ENCODE measurements at places on chromosomes 3 and 15.
A peak's percentile ranks its signal among the peaks of the same experiment; 100 is the strongest.

DNA sequence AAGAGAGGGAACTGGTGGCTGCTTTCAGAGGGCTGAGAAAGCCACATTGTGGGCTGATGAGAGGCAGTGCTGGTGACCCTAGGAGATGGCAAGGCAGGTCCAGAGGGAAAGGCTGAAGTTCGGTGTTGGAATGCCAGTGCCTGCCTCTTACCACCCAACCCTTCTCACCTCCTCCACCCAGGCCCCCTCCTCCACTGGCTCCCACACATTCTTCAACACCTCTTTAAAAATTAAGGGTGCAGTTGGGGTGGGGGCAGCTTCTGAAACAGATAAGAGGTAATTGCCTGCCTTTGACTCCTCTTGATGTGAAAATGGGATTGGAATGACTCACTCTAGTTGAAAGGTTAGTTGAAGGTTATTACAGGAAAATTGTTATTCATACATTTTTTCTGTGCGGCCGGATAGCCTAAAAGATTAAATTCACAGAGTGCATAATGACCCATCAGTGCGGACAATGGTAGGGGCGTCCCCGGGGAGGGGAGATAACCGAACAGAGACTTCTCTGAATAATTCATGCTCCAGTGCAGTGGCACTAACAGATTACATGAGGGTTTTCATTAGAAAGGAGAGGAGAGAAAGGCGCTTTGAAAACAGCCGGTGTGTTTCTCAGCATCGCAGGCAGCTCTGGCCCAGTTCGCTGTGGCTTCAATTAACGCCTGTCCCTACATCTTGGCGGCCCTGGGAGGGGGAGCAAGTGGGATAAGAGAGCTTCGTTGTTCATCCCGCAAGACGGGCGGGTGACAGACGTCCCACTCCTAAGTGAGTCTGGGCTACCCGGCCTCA, 212.4 kb downstream of the TLE3 start:
- no peak for DNase-seq

- DNase-seq = no peak
Observed at GRCh38 chr15:66952756-66953522, 112.5 kb upstream of the SMAD3 start.

DNA sequence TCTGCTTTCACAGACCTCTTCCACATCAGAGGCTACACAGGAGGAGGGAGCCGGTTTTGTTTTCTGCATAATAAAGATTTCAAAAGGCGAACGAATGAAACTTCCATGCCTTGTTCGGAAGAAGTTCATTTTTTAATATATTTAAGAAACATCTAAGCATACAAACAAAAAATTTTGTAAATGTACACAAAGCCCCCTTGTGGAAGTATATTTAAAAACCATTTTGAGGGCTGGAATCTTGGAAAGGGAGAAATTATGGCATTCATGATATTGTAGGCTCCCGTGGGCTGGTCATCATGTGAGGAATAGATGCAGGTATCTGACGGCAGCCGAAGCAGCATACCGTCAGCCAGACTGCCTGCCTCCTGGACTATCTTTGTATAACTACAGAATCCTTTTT, 90.4 kb downstream of the MECOM start:
- no peak for DNase-seq

- DNase-seq = no peak
Observed at GRCh38 chr15:57335719-57336118, 40.6 kb upstream of the CGNL1 start.

DNA sequence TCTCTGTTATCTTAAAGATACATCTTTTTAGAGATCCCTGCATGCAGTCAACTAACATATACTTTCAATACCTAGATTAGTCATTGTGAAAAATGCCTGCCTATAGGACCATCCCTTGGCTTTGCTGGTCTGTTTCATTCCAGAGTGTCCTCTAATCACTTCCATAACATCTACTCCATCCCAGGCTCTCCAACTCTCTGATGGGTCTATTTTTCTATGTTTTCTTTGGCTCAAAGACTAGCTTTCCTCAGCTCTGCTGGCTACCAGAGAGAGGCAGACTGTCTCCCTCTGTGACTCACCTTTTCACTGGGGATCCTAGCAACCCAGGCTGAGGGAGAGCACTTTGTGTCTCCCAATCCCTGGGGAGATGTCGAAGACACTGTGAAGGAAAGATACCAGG, 547.7 kb upstream of the MCTP2 start:
- DNase-seq = no peak

GRCh38 chr3:192042116-192042515, 581.2 kb downstream of the PYDC2 start:
- DNase-seq = no peak

DNA sequence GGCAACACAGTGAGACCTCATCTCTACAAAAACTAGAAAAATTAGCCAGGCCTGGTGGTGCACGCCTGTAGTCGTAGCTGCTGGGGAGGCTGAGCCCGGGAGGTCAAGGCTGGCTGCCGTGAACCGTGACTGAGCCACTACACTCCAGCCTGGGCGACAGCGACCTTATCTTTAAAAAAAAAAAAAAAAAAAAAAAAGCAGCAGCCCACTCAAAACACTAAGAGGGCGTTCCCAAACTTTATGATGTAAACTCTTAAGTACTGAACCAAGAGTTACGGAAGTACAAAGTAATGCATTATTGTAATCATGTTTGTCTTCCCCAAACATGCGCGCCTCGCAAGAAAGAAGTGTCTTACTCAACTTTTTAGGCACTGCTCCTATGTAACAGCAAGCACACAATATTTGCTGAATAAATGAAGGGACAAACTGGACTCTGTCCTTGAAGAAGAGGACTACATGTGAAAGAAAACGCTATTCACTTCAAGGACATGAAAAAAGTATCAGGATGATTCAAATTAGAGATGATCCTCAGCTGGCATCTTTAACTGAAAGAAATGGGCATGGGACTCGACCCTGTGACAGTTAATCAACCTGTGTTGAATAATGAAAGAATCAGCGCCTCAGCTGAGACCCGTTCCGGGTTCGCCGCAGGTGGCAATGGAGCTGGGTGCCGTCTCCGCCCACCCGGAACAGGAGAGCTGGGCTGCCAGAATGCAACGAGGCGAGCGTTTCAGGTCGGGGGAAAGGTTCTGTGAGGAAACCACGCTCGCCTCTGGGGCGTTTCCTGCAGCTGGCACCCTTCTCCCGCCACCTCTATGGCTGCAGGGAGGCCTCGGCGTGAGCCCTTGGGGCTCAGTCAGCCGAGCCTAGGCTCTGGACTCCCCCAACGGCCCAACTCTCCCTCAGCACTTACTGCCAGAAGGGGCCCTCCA, 718 bp downstream of the SPG11 start:
- peak; percentile 86 for DNase-seq

- no peak for DNase-seq
Observed at GRCh38 chr3:38984110-38984509, 67.6 kb downstream of the SCN11A start.

DNA sequence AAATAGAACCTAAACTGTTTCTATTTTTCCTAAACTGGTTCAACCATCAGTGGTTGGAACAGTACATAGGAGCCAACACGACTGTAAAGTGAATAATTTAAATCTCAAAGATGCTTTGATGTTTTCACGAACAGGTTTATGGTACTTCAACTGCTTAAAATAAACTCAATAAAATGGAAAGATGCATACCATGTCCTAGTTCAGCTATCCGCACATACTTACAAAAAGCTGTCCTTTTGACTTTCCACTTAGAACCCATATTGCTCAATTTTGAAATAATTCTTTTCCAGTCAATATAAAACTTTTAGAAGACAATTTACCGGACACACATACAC, 902 bp downstream of the CMTM6 start:
- no peak for DNase-seq

- DNase-seq = no peak
Observed at GRCh38 chr15:93311620-93312019, 222.6 kb upstream of the RGMA start.

DNA sequence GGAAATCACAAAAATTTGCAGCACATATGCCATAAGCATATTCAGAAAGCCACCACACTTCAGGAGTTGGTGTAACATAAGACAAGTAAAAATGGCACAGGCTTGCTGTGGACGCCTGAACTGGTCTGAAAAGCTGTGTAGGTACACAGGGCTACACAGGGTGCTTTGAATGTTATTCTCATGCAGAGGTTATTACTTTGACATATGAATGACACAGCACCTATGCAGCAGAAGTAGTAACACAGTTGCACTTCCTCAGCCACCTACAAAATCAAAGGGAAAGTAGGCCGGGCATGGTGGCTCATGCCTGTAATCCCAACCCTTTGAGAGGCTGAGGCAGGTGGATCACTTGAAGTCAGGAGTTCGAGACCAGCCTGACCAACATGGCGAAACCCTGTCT, 54.5 kb downstream of the OSBPL10 start:
- no peak for DNase-seq

- DNase-seq = no peak
Observed at GRCh38 chr15:77533578-77534430, 98.9 kb downstream of the LINGO1 start.

- peak; percentile 28 for DNase-seq
Observed at GRCh38 chr3:49813497-49814174, at the start of gene UBA7. Gene UBA7 (minus strand): TSS chr3:49813953. CDS start chr3:49813787, 166 bp downstream.

DNA sequence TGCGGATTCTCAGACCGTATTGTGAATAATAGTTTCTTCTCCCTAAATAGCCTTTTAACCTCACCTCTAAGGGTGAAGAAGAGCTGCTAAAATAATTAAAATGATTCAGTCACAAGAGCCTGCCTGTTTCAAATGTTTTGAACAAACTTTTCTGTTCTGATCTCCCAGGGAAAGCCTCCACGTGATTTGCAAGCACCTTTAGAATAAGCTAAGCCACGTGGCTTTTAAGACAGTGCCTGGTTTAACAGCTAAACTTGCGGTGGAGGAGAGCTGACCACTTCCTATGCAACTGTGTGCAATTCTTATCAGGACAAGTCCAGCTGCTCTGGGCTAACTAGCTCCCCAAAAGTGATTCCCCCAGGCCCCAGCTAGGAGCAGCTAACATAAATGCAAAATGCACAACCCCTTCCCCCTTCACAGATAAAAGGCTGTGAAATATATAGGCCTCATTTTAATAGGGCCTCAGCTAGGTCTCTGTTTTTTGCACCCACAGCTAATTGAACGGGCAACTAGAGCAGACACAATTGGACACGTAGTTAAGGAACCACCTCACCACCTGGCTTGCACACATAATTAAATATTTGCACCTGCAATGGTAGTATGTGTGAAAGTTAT, 401.2 kb upstream of the NR2F2 start:
- no peak for DNase-seq

DNA sequence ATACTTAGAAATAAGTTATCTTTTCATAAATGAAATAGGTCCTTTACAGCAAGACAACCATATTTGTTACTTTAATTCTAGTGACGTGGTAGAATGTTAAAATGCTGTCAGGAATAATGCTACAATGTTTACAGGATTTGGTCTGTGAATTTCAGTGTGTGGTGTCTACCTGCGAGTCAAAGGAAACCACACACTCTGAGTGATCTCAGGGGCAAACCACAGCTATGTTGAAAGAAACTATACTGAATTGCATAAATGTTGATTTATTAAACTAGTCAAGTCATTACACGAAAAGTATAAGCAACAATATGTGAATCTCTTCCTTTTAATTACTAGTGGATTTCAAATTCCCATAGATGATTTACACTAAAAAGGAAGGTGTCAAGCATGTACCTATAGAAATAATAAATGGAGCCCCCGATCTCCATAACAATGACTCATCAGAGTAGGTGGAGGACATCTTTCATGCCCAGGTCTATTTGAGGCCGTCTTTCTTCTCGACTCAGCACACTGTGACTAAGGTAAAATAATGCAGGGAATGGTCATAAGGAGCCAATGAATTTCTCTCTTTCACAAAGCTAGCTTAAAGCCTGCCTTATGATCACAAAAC, 463.0 kb downstream of the ERC2 start:
- DNase-seq = no peak

GRCh38 chr15:44918136-44918535, 38.4 kb upstream of the TERB2 start:
- DNase-seq = no peak

- no peak for DNase-seq
Observed at GRCh38 chr15:48718646-48719045, 73.1 kb upstream of the FBN1 start.
